HuH-7 (cell line): ENCODE measurements at places on chromosomes 11 and 22.

- DNase-seq: no peak
Observed at GRCh38 chr22:37266581-37267134, 15.7 kb upstream of the CYTH4 start.

DNA sequence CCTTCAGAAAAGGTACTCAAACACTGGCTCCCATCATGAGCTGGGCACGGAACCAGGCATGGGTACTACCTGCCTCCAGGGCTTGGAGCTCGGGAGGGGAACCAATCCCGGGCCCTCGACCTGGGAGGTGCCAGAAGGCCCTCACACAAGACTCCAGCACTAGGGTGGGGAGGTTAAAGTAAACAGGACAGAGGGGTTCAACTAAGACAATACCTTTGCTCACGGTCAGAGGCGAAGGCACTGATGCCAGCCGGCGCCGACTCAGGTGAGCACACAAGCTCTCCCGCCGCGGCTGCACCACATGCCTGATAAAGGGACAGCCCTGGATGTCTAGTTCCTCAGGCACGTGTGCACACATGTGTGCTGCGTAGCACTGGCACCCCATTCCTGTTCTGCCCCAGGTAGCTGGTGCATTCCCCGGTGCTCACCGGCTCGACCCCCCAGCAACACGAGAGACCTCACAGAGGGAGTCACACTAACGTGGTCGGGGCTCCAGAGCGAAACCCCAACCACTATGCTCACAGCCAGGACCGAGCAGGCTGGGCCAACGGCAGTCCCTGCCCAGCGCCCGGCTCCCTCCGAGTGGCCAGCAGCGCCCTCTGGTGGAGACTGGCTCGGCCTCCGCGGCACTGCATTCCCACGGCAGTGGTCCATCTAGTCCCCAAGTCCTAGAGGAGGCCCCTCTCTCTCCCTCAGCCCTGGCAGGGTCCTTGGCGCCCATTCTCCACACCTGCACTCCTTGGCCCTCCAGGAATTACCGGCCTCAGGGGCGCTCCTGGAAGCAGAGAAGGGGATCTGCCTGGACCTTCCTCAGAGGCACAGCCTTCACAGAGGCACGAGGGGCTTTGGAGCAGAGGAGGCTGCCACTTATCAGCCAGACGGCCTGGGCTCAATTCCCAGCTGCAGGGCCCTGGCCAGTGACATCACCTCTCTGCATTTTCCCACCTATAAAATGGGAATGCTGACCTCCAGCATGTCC, 28.8 kb upstream of the MOB2 start:
- DNase-seq: peak; percentile 99

DNA sequence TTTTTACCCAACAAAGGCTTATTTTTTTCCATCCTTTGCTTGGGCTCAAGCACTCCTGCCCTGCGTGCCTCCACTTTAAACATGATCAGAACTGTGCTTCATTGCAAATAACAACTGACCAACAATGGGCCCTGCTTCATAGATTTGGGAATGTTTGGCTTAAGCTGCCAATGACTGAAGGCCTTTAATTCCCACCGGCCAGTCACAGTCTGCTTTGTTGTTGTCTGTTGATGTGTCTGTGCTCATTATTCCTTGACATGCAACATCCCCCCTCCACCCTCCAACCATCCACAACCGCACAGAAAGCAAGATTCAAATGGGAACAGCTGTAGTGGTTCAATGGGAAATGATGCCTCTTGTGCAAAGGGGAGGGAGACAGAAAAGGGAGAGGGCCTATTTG, 23.0 kb downstream of the PAX6 start:
- no peak for DNase-seq

- DNase-seq: peak; percentile 61
Observed at GRCh38 chr11:102733232-102733875, 8.6 kb upstream of the MMP8 start.

DNA sequence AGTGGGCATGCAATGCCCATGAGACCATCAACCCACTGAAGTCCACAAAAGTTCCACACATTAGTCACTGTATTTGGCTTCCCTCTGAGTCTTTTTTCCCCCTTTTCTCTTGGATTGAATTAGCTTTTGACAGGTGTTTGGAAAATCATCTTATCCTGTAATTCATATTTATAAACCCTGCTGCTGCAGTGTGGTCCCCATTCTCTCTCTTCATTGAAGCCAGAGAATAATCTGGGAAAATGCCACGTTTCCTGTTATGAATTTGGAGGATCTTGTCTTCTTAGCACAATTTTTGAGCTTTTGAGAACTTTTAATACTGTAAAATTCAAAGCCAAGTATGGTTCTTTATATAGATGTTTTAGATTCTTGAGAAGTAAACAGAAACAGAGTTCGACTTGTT, 84.8 kb downstream of the UVRAG start:
- DNase-seq: no peak

DNA sequence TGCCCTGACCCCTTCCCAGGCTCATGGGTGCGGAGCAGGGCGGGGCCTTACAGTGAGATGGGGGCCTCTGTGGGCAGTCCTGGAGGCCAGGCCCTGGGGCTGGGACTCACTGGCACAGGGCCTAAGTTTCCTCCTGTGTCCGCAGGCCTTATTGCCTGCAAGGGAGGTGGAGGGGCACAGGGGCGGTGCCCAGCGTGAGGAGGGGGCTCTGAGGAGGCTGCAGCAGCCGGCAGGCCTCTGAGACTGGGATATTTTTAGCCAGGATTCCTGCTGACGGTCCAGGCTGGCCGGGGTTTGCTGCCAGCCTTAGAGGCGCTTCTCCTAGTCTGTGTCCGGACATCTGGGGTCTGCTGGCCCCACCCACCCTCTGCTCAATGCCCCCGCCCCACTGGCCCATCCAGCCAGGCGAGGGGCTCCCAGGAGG, 5.7 kb upstream of the RTN4R start:
- DNase-seq: no peak

GRCh38 chr22:22761963-22762772, 117.8 kb downstream of the GGTLC2 start:
- DNase-seq: no peak

DNA sequence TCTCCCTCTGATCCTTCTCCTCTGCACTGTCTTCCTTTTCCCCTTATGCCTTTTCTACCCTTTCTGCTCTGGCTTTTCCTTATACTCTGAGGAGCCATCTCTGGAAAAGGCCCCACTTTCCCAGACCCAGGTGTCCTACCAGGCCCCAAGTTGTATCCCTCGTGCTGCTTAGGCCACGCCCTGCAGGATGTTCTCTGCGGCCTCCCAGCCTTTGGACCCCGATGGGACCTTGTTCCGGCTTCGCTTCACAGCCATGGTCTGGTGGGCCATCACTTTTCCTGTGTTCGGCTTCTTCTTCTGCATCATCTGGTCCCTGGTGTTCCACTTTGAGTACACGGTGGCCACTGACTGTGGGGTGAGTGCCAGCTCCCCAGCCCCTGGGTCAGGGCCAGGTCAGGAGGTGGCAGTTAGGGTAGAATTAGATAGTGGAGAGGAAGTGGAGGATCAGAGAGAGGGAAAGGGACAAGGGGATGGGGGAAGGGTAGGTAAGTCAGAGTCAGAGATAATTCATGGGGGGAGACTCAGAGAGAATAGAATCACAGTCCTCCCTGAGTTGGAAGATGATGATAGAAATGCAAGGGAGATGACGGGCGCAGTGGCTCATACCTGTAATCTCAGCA, 8.9 kb downstream of the PGAP2 start:
- no peak for DNase-seq

DNA sequence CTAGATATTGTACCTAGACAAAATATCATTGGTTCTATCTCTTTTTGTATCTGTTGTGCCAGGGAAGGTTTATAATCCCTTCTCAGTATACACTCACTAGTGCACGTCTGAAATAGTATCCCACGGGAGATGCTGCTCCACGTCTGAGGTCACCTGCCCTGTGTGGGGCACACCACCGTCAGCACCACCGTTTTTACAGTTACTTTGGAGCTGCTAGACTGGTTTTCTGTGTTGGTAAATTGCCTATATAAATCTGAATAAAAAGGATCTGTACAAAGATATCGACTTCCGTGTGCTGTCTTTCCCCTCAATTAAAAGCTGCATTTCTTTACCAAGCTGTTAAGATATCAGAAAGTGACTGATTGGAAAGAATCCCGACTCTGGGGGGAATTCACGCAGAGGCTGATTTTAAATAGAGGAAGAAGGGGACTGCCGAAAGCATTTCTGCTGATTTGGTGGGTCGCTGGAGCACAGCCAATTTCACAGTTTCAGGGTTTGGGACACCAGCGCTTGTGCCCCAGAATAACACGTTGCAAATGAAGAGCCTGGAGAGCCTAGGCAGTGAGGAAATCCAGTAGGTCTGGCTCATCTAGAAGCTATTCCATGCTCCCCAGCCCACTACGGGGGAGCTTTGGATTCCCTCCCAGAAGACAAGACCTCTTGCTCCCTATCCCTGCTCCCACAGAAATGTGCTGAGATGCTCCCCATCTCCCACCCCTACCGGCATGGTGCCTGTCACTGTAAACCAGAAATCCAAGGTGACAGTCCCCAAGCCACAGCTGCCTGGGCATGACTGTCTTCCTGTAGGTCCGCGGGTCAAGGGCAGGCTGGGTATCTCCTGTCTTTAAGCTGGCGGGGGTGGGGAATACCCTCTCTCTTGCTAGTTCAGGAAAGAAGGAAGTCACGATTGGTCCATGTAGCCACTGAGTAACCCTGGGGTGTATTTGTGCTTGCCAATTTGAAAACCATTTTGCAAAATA, 12.7 kb upstream of the MYO18B start:
- no peak for DNase-seq

GRCh38 chr11:117837070-117837776, 12.7 kb upstream of the FXYD2 start:
- no peak for DNase-seq

GRCh38 chr22:43263645-43264514, 76.9 kb upstream of the TTLL12 start:
- peak; percentile 74 for DNase-seq

DNA sequence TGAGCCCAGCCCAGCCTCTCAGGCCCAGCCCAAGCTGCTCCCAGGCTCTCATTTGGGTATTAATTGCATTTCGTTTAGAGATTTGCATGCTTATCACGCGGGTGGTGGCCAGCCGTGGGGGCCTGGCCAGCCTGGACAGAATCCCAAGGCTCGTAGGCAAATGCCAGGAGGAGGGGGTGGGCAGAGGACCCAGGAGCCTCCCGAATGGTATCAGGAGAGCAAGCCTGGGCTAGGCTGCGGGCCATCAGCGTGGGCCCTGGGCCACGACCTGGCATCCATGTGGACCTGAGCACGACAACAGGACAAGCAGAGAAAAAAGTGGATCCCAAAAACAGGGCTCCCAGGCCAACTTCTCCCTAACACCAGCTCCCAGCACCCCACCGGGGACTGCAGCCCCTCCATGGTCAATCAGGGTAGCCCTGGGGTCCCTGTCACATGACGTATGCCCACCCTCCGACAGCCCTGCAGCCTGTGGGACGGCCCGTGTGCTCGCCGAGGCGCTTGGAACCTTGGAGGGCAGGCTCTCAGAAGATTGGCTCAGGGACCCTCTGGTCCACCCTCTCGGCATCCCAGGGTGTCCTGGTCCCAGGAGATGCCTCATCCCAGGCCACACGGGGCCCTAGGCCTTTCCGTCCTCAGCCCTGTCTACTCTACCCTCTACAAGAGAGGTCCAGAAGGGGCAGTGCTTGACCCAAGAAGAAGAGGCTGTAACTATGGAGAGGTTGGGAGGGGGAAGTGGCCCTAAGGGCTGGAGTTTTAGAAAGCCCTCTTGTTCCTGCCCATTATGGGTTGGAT, 8.8 kb downstream of the ASCL2 start:
- DNase-seq: no peak

DNA sequence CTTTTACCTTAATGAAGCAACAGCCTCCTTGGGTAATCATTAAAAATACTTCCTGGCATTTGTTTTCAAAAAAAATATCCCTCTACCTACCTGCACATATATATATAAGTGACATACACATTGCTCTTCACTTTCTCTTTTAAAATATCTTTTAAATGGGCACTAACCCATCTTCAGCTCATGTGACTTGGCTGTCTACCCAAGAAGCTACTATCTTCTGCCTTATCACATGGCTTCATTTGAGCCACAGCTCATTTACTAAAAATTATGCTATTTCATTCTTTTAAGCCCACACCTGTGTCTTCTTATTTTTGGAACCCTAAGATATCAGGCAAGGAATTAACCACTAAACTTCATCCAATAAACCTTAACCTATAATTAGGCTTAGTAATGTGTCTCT, 37.0 kb upstream of the SOX6 start:
- no peak for DNase-seq
